Retinal pigment epithelial cell (primary cell): ENCODE measurements at places on chromosomes 7 and 10.
A peak's percentile ranks its signal among the peaks of the same experiment; 100 is the strongest.

- no peak for DNase-seq
Observed at GRCh38 chr10:113108194-113108835, 158.3 kb downstream of the TCF7L2 start.

- DNase-seq: no peak
Observed at GRCh38 chr10:121260377-121260776, 337.9 kb downstream of the FGFR2 start.

- DNase-seq: no peak
Observed at GRCh38 chr10:6382081-6382480, 179.3 kb downstream of the PFKFB3 start.

DNA sequence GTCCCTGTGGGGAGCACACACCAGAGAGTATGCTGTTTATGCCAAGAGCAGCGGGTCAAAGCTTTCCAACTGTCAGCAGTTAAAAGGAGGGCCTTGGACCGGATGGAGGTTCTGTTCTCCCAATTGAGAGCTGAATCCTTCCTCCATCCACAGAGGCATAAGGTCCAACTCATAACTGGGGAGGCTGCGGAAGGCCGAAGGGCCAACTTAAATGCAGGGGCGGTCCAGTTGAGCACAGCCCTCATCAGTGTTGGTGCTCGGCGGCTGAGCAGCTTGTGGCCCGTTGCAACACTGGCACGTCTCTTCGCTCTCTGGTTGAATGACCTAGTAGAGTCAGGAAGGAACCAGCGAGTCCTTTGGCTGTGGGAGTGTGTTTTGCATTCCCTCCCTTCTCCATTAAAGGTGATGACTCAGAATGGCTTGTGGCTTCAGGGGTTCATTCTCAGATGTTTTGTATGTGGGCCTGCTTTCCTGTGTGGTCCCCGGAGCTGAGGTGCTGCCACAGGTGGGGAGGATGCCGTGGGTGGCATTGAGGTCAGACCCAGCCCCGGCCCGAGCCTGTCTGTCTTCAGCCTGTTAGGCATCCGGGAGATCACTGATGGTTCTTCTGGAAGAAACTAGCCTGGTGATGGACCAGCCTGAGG is 44.8 kb upstream of the DMBT1 start:
- DNase-seq: no peak

- DNase-seq: no peak
Observed at GRCh38 chr10:1130226-1130625, 74.0 kb downstream of the WDR37 start.

DNA sequence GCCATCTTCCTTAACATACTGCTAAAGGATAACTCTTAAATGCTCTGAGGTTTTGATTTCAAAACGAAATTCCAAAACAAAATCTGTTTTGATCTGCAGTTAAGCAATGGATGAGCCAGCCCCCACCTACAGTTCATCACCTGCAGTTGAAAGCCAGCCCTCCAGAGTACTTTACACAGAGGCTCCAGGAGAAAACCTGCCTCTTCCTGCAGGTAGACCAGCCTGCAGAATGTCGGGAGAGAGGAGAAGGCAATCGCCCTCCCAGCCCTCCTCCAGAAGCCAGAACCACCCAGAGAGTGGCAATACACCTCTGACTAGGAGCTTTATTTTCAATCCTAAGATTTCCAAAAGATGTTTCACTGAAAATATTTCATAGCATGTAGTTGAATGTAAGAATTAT is 798.1 kb downstream of the GATA3 start:
- DNase-seq: no peak

DNA sequence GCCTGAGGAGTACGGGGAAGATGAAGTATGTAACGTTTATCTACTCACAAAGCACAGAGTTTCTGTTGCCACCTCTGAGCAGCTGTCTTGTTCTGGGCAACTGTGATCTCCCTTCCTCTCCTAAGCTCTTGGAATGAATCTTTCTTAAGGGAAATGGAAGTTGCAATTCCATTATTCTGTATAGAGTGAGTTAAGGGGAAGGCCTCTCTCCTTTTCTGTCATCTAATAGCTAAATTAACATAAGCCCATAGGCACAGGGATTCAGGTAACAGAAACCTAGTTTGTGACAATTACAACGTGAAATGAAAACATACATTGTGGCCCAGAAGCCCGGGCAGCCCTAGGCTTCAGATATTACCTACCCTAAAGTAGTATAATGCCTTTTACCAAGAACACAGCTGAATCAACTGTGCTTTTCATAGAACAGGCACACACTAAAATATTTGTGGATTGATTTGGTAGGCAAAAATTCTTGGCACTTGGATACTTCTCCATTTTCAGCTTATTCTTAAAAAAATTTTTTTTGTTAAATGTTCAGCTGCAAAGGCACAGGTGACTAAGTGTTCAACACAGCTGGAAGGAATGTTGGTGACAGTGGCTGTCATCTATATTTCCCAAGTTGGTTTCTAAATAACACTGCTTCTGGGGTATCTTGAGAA is 3.8 kb upstream of the PDCD4 start:
- no peak for DNase-seq

GRCh38 chr7:38368191-38368605 is 94.8 kb upstream of the TARP start:
- no peak for DNase-seq

- DNase-seq: no peak
Observed at GRCh38 chr7:33050535-33051318, 11.8 kb downstream of the NT5C3A start.

GRCh38 chr7:22150221-22150620 is 204.5 kb upstream of the CDCA7L start:
- DNase-seq: peak; percentile 60

DNA sequence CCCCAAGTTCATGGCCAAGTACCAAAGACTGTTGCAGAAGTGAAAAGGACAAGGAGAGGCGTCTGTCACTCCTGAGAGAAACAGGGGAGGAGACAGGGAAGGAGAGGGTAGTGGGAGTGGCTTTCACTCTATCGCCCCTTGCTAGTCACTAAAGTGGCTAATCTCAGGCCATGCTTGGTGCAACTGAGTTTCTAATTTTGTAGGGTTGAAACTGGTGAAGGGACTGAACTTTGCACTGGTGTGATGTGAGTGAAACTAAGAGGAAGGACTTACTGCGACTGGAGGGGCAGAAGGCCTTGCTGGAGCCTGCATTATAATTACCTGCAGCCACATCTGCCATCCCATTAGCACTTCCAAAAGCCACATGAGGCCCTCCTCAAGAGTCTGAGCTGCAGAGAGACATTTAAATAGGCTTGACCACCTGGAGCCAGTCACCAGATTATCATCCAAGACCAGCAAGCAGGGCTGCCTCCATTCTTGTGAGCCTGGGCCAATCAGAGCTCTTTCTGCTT is 107.2 kb upstream of the EEPD1 start:
- DNase-seq: no peak

DNA sequence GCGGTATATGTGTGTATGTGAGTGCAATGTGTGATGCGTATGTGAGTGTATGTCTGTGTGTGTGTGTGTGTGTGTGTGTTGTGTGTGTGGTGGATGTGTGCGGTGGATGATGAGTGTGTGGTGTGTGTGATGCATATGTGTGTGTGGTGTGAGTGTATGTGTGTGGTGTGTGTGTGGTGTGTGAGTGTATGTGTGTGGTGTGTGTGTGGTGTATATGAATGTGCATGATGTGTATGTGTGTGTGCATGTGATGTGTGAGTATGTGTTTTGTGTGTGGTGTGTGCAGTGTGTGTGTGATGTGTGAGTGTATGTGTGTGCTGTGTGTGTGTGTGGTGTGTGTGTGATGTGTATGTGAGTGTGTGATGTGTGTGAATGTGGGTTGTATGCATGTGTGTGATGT is 222.0 kb downstream of the SKAP2 start:
- DNase-seq: no peak

DNA sequence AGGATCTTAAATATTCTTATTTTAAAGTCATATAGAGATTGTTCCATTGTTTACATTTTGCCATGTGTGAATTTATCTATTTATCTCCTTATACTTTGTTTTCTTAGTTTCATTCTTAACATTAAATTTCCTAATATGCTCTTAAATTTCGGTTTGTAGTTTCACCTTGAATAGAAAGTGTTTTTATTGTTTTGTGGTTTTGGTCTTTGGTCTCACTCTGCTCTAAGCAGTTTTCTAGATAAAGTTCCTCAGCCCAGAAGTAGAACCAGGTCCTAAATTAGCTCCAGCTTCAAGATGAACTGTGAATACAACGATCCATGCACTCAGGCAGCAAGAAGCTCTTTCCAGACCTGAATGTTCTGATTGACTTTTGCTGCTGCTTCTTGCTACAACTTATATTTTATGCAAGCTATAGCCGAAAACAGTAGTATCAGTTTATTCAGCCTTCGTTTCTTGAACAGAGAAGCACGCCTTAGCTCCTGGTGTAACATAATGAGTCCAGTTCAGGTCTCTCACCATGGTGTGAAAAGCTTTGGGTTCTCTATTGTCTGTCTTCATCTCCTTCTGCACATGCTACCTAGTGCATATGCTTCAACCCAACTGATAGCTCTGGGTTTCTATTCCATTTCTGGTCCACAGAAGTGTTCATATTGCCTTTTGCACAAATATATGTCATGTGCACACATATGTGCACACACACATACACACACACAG is 95.3 kb downstream of the SEM1 start:
- no peak for DNase-seq

GRCh38 chr7:116653204-116653603 is 18.8 kb upstream of the MET start:
- peak; percentile 48 for DNase-seq

GRCh38 chr10:101570428-101571270 is 17.4 kb downstream of the POLL start:
- DNase-seq: no peak

- DNase-seq: no peak
Observed at GRCh38 chr10:6274040-6274439, 71.3 kb downstream of the PFKFB3 start.

DNA sequence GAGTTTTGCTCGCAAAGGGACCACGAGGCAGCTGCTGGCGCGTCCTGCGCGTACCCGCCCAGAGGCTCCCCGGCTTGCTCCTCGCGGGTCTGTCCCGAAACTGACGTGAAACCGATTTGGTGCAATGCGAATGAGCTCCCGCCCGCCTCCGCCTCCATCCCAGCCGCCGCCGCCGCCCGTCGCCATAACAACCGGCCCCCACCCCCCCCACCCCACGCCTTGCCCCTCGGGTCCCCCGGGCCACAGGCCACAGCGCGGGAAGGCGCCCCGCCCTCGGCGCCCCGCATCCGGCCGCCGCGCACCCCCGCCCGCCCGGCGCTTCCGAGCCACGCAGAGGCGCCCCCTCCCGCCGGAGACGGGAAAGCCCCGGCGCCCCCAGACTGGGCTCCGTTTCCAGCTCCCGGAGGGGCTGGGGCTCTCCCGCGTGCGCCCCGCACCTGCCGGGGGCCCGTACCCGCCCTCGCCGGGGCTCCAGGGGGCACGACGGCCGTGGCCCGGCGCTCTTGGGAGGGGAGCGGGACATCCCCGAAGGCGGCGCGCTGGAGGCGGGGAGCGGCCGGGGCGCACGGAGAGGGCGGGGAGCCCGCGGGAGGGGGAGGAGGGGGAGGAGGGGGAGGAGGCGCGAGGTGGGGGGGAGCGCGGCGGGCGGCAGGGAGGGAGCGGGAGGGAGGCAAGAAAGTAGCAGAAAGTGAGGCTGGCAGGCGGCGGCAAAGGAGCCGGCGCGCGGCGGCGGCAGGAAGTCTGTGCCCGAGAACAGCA is at the start of gene CAMK1D:
TSS of gene CAMK1D (plus strand) at position 678 of the 759 bp plus-strand sequence.
- DNase-seq: no peak

DNA sequence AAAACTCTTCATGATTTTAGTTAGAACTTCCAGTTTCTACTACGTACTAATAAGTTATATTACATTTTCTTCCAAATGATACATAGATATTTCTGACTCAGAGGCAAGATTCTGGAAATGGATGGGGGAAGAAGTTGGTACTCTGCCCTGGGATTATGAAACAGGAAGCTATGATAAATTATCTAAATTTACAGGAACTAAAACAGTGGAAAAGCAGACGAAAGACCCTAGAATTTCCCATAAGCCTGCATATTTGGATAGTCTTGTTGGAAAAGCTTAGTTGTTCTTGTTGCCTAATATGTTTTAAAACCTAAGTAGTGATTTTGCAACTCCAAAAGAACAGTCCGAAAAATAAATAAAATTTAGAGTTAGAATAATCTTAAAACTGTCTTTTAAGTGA is 21.8 kb downstream of the CFAP69 start:
- DNase-seq: no peak

GRCh38 chr10:107098326-107098725 is 66.2 kb downstream of the SORCS1 start:
- no peak for DNase-seq

- no peak for DNase-seq
Observed at GRCh38 chr10:46787321-46787615, 124.0 kb upstream of the PTPN20 start.

GRCh38 chr10:14466257-14466656 is 135.5 kb upstream of the FRMD4A start:
- DNase-seq: no peak

- no peak for DNase-seq
Observed at GRCh38 chr7:28723336-28723735, 234.8 kb downstream of the TRIL start.

DNA sequence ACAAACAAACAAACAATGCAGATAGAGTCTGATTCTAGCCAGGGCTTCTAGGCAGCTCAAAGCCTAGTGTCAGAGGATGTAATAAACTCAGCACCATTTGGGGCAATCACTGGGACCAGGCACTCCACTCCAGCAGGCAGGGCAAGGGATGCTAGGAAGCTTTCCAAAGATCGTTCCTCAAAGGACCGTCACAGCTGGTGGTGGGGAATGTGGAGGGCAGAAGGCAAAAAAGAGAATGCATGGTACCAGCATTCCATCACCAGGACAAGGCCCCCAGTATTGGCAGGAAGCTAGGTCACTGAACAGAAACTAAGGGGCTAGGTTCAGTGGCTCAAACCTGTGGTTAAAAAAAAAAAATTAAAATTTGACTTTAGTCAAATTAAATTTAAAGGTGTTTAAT is 94.2 kb downstream of the CUL2 start:
- DNase-seq: no peak

GRCh38 chr10:50796693-50797092 is 57.0 kb downstream of the ASAH2B start:
- DNase-seq: no peak

- no peak for DNase-seq
Observed at GRCh38 chr7:55427800-55428199, 62.7 kb downstream of the LANCL2 start.

DNA sequence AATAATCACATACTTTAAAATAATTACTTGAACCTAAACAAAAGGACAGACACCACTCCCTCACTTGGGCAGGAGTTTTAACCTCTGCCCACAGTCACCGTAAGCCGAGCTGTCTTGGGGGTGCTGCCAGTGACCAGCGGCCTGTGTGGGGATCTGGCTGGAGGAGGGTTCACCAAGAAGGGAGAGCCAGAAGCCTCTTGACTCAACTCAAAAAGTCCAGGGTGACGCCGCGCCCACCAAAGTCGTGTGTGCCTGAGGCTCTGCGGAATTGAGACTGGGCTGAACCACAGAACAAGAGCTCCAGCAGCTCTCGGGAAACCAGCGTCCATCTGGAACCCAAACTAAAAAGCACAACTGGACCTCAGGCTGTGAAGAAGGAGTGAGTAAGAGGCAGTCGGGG is 35.8 kb downstream of the ZFAND2A start:
- no peak for DNase-seq

GRCh38 chr7:134886353-134887057 is 99.8 kb upstream of the AGBL3 start:
- DNase-seq: no peak

- DNase-seq: no peak
Observed at GRCh38 chr7:135704074-135704473, 23.9 kb downstream of the SLC13A4 start.

GRCh38 chr7:371119-371778 is 81.3 kb downstream of the FOXL3 start:
- no peak for DNase-seq
